ENCODE measurements at places on chromosomes 12 and 14.

- H3K4me3 ChIP-seq, result no peak overlapping the region
- H3K27ac ChIP-seq, result no peak overlapping the region
- no peaks in the 10 kb centered on the region for H3K4me1 ChIP-seq
- DNase-seq, result no peak
- H3K36me3 ChIP-seq, result no peaks in the 10 kb centered on the region
Observed at GRCh38 chr12:113720629-113721028, 245.5 kb downstream of the RBM19 start.

- no peaks in the 10 kb centered on the region for H3K36me3 ChIP-seq
- H3K4me1 ChIP-seq, result peaks cover 9% of the 10 kb centered on the region
- H3K4me3 ChIP-seq, result no peak overlapping the region
Observed at GRCh38 chr12:116265351-116266147, 11.9 kb downstream of the MED13L start.

DNA sequence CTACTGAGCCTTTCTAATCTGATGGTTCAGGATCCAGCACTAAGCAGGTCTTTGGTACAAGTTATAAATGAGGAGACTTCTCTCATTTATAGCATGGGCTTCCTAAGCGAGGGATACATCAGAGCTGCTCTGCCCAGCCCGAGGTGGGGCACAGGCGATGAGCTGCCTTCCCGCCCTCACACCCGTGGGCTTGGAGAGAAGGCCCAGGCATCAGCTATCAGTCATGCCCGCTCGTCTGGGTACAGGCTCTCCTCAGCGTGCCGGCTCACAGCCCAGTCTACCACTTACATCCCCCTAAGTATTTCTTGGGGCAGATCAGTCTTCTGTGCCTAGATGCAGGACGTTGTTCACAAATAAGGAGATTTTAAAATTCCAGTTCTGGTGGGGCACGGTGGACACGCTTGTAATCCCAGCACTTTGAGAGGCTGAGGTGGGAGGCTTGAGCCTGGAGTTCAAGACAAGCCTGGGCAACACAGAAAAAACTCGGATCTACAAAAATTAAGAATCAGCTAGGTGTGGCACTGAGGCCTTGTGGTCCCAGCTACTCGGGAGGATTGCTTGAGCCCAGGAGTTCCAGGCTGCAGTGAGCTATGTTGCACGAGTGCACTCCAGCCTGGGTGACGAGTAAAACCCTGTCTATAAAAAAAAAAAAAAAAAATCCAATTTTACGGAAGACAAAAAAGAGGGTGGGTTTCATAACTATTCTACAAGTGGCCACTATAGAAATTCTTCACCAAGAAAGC lies 57.0 kb downstream of the CCDC88C start:
- H3K4me3 ChIP-seq, result no peak overlapping the region
- no peaks in the 10 kb centered on the region for H3K27me3 ChIP-seq
- no peak for DNase-seq
- H3K36me3 ChIP-seq, result peaks cover 3% of the 10 kb centered on the region
- no peaks in the 10 kb centered on the region for H3K4me1 ChIP-seq

GRCh38 chr14:89418976-89419375 lies 1.9 kb upstream of the FOXN3 start:
- DNase-seq, result no peak
- no peak overlapping the region for H3K27ac ChIP-seq
- peaks cover 20% of the 10 kb centered on the region for H3K36me3 ChIP-seq
- peaks cover 23% of the 10 kb centered on the region for H3K4me1 ChIP-seq
- no peaks in the 10 kb centered on the region for H3K27me3 ChIP-seq

DNA sequence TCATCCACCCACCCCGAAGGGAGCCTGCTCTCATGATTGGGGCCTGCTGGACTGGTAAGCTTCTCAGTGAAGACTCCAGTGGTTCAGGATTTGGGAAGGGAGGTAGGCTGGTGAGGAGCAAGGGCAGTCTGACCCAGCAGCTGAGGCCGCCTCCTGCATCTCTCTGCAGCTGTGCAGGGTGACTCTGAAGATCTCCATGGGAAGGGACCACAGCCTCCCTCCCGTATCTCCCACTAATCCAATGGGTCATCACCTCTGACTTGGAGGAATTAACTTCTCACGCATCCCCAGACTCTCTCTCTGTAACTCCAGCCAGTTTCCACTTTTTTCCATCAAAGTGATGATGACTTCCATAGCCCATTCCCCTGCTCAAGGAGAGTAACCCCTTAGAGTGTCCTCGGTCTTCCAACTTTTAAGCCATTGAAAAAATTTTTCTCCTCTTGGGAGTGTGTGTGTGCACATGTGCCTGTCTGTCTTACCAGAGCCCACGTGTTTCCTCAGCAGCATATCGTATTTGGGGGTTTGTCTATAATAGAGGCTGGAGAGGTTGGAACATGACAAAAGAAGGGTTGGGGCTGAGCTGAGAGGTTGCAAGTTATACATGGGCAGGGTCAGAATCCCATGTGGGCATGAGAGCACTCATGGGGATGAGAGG lies 11.3 kb downstream of the CLSTN3 start:
- peaks cover 10% of the 10 kb centered on the region for H3K36me3 ChIP-seq
- no peak overlapping the region for H3K27ac ChIP-seq
- H3K4me3 ChIP-seq, result no peak overlapping the region
- no peaks in the 10 kb centered on the region for H3K4me1 ChIP-seq

DNA sequence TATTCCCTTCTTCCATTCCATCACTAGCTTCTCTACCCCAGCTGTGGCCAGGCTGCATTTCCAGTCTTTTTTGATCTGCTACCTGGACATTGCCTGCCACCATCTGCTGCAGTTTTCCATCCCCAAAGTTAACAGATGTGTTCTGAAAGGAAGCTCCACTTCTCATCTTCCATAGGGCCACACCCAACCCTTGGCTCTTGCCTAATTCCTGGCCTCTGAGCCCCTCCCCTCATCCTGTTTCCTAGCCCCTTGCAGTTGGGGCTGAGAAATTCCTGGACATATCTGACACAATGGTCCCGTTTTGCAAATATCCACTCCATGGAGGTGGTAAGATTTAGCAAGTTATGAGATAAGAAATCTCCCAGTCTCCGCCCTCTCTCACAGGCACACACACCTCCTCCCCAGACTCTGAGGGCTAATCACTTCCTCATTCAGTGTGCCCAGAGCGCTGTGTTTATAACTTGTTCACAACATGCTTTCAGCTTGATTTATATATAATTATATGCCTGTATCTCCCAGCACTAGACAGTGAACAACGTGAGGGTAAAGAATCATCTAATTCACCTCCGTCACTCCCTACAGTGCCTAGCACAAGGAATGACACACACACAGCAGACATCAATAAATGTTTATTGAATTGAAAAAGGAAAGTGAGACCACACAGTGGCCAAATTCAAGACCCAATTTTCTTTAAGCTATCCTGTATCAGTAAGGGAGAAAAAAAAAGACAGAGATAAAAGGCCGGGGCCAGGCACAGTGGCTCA lies 13.4 kb downstream of the SMUG1 start:
- no peaks in the 10 kb centered on the region for H3K27me3 ChIP-seq
- peaks cover 8% of the 10 kb centered on the region for H3K4me1 ChIP-seq
- H3K27ac ChIP-seq, result no peak overlapping the region

DNA sequence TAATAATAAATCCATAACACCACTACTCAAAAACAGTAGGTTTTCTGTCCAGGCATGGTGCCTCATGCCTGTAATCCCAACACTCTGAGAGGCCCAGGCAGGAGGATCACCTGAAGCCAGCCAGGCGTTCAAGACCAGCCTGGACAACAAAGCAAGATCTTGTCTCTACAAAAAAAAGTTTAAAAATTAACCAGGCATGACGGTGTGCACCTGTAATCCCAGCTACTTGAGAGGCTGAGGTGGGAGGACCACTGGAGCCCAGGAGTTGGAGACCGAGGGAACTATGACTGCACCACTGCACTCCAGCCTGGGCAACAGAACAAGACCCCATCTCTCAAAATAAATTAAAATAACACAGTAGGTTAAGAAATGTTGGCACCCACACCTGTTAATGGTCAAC lies 44.5 kb upstream of the AP4S1 start:
- no peak for DNase-seq
- no peaks in the 10 kb centered on the region for H3K27me3 ChIP-seq
- H3K36me3 ChIP-seq, result no peaks in the 10 kb centered on the region
- no peak overlapping the region for H3K4me3 ChIP-seq
- no peak overlapping the region for H3K27ac ChIP-seq
- H3K4me1 ChIP-seq, result peaks cover 10% of the 10 kb centered on the region

- peaks cover 8% of the 10 kb centered on the region for H3K27me3 ChIP-seq
- H3K27ac ChIP-seq, result no peak overlapping the region
- peaks cover 17% of the 10 kb centered on the region for H3K4me1 ChIP-seq
- no peaks in the 10 kb centered on the region for H3K36me3 ChIP-seq
- no peak overlapping the region for H3K4me3 ChIP-seq
Observed at GRCh38 chr14:23449314-23449713, 13.9 kb upstream of the MYH7 start.

Measured in Calu3 (cell line).